WTC11 (cell line): ENCODE measurements at places on chromosomes 4 and X. TPM values are rescaled to one million over a fixed set of nuclear protein-coding genes. Genes with fewer than 3 reads are reported as not detected.

The PHEX gene
- 0.02 to 0.04 TPM (median 0.02 TPM) in 3 replicates for total RNA-seq

The UGT2B15 gene
- total RNA-seq: 0.22 to 0.25 TPM (median 0.25 TPM) in 3 replicates

The GAGE12H gene
- total RNA-seq: not detected in 3 replicates

The NFXL1 gene
- 30.1 to 32.8 TPM (median 30.2 TPM) in 3 replicates for total RNA-seq

The CSAG2 gene
- total RNA-seq: not detected in 3 replicates

The WNK3 gene
- total RNA-seq: 24.3 to 27.5 TPM (median 27.5 TPM) in 3 replicates

The DACH2 gene
- total RNA-seq: 2.6 to 3.5 TPM (median 3.1 TPM) in 3 replicates

The ARX gene
- 0.07 TPM in 1 of 3 replicates, not detected in the others for total RNA-seq

The PDCL2 gene
- total RNA-seq: 0.21 TPM in 1 of 3 replicates, not detected in the others

The ERAS gene
- not detected in 3 replicates for total RNA-seq

The ZNF518B gene
- 14.8 to 18.4 TPM (median 16.7 TPM) in 3 replicates for total RNA-seq

The FGD1 gene
- 32.8 to 36.3 TPM (median 33.7 TPM) in 3 replicates for total RNA-seq
